Stimulated activated CD8-positive, alpha-beta memory T cell treated with anti-CD3 and anti-CD28 coated beads, Interleukin-7, amount 100 ng/mL, for 1 hour (primary cell): ENCODE measurements at places on chromosomes 4 and X.

DNA sequence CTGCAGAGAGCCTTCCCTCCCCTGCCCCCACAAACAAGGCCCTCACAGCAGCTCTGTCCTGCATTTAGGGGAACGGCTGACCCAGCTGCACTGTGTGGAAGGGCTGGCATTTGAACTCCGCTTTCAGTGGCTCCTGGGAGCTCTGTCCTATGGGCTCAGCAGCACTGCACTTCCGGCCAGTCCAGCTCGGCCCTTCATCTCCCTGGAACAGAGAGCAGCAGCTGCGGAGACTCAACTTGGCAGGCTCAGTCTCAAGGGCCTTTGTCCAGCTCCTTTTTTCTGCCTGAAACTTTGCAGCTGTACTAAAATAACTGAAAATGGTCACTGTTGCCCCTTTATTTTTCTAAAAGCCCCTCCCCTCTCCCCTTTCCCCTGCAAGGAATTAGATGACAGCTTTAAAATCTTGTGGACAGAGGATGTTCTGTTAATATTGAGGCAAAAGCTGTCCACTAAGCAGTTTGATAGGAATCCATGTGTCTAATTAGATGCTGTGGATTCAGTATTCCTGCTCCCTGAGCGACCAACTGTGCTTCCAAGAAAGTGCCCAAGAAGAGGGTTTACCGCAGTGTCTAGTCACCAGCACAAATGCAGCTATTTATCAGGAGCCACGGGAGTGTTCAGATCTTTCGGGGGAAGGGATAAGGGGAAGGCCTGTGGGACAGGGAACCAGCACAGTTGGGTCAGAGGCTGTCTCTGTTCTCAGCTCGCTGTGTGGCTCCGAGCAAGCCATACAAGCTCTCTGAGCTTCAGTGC, 133.1 kb downstream of the AFAP1 start:
- no peak for DNase-seq

DNA sequence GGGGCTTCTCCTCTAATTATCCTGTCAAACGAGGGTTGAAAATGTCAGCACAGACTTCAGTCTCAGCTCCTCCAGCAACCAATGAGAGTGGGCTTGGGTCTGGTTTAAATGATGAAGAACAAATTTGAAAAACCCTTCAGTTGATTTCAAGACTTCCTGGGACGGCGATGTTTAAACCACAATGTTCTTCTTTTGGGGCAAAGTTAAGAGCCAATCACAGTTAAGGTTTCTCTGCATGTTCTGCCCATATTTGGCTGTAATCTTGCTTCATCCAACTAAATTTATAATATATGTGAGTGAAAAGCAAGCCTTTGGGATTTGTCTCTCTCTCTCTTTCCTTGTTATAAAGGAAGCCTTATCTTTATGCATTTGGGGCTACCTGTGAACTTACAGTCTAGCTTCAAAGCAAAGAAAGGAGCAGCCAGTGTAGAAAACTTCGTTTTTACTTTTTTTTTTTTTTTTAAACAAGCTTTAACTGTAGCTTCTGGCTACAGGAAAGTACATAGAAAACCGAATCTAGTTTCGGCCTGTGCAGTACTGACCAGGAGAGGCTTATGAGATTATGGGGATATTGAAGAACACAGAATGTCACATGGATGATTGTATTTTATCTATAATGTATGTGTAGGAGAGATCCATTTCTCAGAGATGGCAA, 46.8 kb upstream of the FAM9C start:
- DNase-seq, result no peak

GRCh38 chrX:39750848-39751247, 346.9 kb downstream of the BCOR start:
- no peak for DNase-seq

DNA sequence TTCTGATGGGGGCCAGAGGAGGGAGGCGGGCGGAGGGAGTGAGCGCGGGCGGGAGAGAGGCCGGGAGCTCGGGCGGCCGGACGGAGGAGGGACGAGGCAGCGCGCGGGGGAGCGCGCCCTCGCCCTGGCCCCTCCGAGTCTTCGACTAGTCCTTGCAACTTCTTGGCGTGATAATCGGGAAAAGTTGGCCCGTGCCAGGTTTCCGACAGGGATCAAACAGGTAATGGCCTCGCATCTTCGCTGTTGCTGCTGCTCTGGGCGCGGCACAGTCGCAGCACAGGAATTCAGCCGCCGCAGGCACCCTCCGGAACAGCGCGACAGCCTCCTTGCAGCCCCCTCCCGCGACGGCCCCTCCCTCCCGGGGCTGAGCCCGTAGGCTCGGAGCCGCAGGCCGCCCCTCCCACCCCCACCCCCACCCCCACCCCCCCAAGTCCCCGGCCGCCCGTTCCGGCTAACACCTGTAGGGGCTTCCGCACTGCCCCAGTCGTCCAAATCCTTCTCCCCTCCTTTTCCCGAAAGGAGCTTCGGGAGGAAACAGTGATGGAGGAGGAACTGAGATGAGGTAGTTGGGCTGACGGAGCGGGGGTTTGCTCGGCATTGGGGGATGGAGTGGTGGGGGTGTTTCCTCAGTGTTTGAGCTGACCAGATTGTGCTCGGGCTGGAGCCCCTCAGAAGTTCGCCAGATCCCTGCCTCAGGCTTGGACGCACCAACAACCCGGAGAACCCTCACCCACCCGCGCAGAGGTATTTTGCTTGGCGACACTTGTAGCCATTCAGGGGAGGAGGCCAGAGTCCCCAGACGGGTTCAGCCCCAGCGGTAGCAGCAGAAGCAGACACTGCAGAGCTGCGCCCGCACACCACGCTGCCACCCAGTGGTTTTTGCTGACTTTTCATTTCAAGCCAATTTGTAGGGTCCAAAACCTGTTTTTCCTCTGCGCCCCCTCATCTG, at the start of gene FGF13:
Gene FGF13, minus strand, starts transcription at position 319 of the 949 bp plus-strand sequence. CDS start 714 bp downstream, outside the sequence.
- no peak for DNase-seq

DNA sequence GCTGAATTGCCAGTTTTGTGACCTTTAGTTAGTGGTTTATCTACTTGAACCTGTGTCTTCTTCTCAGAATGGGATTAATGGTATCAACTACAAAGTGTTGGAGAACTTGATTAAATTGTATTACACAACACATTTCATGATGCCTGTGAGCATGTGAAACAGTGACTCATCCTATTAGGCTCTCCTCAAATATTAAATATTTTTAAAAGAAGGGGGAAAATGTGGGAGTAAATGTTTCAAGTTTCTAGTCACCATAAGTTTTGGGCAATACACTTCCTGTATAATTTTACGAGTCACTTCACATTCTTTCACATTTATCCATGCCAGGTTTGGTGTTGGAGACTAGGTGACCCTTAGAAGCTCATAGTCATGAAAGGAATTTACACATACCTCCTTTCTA, 147.0 kb downstream of the HS3ST1 start:
- no peak for DNase-seq

DNA sequence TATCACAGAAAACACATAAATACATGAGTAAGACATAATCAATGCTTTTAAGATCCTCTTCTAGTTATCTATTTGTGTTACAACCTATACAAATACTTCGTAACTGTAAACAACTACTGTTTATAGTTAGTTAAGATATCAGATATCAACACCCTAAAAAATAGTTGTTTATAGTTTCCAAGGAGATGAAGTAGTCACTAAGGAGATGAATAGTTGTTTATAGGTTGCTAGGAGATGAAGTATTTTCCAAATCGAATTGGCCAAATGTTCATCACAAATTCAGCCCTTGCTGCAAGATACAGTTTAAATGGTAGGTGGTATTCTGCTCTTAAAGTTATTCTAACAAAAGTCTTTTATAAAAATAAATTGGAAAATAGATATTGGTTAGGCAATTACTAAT, 618.2 kb upstream of the PCDH10 start:
- DNase-seq, result no peak

GRCh38 chrX:45134315-45134731, 66.4 kb downstream of the DIPK2B start:
- DNase-seq, result no peak

DNA sequence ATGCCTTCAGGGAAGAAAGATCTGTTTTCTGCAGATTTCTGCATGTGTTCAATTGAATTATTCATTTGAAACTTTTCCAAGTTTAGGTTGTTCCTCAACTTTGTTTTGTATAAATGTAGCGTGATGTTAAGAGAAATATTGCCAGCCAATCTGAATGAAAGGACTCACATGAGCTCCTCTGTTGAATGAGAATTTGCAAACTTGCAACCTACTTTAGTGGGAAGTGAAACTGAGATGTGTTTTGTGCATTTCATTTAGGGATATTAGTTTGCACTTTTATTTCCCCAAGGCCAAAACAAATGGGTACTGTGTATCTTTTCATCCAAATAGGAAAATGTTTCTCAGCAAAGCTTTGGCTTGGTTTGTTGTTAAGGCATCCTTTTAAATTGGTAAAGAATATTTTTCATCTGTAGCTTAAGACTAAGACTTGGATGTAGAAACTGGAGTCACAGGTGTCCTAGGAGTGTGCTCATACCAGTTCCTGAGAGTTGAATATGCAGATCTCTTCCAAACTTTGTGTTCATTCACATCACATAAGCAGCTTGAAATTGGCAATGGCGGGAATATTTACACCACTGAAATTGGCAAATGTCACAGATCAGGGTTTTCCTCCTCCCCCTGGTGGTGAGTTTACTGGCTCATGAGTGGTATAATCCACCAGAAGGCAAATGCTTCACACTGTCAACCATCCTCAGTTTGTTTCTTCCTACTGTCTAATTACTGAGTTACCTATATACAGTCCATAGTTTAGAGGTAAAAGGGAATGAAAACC, 193.6 kb upstream of the BANK1 start:
- peak; percentile 7 for DNase-seq

DNA sequence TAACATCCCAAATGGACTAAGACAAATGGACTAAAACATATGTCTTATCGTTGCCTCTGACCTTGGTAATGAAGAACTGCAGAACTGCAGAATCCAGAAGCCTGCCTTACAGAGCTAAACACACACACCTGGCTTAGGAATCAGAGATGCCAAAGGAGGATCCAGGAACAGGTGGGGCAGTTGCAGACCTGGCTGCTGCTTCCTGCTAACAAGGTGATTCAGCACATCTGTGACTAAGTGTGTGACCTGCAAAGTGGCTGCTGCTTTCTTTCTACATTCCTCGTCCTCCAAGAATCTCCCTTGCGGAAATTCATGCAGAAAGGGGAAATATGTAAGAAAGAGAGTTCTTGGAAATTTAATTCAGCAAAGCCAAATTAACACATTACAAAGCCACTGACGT, 96.8 kb upstream of the NLGN4X start:
- no peak for DNase-seq

- no peak for DNase-seq
Observed at GRCh38 chr4:4645743-4646142, 103.9 kb upstream of the STX18 start.

DNA sequence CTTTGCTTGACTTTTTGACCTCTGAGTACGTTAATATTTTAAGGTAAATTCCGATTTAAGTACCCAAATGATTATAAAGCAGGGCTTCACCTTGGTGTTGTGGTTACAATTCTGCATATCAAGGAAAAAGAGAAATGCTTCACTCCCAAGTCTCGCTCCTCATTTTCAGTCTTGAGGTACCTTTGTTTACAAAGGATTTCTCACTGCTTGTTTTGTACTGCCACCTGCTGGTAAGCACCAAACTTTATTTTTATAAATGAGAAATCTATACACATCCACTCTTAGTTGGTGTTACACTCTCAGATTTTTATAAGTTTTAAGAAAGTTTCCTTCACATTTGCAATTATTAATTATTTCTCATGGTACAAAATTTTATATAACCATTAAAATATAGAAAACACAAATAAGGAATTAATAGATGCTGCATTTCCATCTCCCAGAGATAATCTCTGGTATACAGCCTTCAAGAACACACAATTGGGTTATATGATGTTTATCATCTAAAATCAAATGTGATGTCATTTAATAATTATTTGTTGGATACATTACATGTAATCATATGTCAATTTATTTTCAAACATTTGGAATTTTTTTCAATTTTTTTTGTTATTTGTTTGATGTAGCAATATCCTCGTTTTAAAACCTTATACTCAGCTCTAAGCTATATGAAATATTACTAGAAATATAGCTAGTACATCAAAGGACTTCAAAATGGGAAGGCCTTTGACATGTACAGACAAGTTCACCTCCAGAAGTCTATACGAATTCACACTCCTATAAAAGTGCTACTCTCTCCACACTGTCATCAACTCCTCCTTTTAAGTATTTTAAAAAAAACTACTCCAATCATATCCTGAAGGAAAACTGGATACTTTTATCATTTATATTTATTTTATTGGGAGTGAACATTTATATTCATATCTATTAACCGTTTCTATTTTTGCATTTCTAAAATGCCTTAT, 179.9 kb downstream of the KCNIP4 start:
- no peak for DNase-seq

DNA sequence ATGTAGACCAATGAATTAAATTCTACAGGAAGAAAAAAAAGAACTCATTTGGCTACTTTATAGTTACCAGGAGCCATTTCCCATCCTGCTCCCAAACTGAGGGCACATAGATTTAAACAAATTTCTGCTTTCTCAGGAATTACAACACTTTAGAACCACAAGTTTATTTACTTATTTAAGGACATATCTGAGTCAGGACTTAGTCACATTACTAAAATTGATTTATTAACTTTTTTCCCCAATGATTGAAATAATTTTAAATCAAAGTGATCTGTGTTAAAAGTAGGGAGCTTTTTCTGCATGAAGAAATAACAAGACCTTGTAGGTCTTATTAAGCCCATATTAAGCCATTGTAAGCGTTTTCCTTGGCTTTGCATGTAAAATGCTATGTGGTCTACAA, 291.0 kb upstream of the HAND2 start:
- no peak for DNase-seq

DNA sequence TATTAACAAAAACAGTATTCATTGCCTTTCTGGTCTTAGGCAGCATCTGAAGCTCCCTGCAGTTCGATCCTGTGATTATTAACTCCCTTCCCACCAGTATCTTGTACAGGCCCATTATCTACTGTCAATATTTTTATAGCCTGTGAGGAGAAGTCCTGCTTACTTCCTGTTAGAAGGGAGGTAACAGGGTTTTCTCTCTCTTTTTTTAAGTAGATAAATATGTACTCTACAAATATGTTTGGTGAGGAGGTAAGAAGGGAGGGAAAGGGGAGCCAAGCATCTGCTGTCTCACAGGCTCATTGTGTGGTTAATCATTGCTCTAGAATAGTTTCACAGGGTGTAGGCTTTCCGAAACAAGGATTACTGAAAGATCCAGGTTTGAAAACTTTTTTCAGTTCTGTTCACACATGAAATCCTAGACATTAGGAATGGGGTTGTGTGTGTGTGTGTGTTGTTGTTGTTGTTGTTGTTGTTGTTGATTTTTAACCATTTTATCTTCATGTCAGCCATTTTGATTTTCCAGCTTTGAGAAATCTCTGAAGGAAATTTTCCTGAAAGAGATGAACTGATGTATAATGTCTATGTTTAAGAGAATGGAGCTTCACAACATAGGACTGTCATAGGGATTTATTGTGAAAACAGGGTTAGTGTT, 14.2 kb downstream of the ATOH1 start:
- no peak for DNase-seq

- no peak for DNase-seq
Observed at GRCh38 chr4:166091146-166091545, 218.1 kb downstream of the TLL1 start.

- no peak for DNase-seq
Observed at GRCh38 chr4:115851918-115852766, 738.7 kb upstream of the NDST4 start.
